ENCODE measurements at places on chromosomes 11 and 22.
A peak's percentile ranks its signal among the peaks of the same experiment; 100 is the strongest.

DNA sequence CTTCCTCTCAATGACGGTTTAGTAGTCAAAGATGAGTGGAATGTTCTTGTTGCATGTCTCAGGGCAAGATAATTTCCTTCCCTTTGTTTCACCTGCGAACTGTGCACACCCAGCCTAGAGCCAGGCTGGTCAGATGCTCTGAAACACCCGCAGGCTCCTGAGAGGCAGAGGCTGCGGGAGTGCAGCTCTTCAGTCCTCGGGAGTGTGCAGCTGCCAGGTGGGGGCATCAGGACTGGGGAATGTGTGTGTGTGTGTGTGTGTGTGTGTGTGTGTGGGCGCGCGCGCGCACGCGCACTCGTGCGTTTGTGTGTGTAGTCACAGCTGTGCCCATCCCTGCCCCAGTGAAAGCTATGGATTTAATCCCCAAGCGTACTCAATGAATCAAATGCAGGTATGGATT, 136.2 kb upstream of the NTM start:
- DNase-seq: no peak

DNA sequence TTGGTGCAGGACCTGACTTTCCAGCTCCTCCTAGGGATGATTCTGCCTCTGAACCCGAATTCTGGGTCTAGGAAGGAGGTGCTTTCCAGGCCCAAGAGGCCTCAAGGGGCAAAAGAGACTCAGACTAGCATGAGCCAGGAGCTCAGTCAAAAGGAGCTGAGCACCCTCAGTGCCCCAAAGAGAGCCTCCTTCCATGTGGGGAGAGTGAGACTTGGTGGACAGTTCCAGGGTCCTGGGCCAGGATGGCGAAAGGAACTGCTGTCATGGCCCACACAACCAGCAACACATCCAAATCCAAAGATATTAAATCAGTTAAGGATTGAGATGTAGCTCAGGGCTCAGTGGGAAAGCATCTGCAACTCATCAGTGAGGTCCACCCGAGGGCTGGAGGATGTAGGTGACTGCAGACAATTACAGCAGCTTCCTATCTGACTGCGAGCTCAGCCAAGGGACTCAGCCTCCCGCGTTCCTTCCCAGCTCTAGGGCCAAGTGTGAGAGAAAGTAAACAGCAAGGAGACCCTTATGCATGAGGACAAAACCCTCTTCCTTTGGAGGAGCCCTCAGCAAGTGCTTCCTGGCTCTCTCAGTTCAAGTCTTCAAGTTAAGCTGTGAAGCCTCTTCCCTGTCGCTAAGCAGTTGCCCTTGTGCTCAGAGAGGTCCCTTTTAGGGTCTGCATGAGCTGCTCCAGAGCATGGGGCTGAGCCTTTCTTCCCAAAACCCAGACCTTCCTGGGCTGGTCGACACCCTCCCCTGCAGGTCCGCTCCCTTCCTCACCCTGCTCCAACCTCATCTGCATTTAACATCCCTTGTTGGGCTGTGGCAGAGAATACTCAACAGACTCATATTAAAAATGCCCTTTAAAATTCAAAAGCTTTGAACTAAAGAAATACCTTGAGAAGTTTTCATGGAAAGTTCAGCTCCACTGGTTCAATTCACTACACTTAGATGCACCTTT, 35.8 kb downstream of the C11orf58 start:
- DNase-seq: no peak

DNA sequence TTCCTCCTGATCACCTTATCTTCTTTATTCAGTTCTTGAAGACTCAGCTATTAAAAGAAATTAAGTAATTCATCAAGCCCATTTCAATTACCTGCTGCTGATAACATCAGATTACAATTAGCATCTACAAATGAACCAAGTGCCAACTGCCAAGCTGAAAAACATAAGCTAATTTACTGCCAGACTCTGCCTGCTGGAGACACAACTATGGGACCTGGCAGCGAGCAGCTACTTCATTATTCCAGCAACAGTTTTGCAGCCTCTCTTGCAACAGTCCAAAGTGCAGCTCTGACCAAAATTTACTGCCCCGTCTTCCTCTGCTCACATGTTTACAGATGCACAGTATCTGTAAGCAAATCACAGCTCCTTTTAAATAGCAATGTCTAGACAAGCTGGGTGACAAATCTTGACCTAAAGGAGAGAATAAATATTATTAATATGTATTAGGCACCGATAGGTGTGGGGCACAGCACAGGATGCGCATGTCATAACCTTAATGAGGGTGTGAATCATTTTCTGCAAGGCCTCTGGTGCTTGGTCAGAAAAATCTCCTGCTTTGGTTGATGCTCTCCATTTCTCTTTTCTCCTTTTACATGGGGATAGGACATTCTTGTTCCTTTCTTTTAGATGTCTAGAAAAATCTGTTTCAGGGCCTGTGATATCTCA, 232.2 kb upstream of the PITPNB start:
- no peak for DNase-seq

DNA sequence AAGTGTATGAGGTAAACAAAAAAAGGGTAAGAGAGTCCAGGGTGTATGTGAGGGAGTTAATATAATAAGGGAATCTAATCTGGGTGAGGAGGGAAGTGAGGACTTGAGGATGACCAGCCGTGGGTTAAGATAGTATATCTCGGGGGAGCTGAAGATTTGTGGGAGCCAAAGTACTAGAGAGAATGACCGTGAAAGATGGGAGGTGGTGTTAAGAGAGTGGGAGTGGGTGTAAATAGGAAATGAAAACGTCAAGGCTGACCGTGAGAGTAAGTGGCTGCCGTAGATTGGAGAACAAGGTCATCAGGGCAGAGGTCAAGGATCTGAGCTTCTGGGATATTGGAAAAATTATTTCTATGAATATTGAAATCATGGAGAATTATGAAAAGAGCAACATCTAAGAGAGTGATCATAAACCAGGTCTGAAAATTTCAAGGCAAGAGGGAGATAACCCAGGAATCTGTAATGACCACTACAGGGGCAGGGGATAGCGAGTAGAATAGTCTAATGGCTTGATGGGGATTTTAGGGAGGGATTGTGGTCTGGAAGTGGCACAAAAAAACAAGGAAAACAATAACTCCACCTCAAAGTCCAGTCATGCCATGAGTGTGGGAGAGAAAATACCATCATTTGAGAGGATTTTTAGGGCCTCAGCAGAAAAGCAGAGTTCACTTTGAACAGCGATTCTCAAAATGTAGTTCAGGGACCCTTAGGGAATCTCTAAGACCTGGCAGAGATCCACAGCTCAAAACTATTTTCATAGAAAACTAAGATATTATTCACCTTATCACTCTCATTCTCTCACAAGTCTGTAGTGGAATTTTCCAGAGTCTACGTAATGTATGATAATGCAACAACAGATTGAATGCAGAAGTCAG, 72.0 kb downstream of the PRR5L start:
- DNase-seq: peak; percentile 44

- DNase-seq: no peak
These were observed 54.9 kb downstream of the CD82 start for GRCh38 chr11:44620328-44620725.

GRCh38 chr11:93895106-93895862, 44.9 kb upstream of the VSTM5 start:
- DNase-seq: peak; percentile 68

GRCh38 chr11:41320238-41320637, 139.2 kb downstream of the LRRC4C start:
- peak; percentile 39 for DNase-seq

DNA sequence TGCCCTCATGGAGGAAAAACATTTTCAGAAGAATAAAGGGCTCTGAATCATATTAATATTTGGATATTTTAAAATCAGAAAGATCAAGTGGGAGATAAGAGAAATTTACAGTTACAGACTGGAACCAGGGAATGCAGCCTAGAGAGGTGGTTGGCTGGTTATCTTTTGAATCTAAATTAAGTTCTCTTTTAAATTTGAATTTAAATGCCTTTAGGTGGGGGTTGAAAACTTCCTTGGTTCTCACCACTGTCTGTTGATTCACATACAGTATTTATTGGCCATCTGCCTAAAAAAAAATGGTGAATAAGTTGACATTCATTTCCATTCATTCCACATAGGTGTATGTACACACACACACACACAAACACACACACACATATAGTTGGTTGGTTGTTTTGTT, 35.7 kb upstream of the PTPRJ start:
- DNase-seq: peak; percentile 58

- DNase-seq: no peak
These were observed 74.4 kb downstream of the MS4A13 start for GRCh38 chr11:60589611-60590010.

DNA sequence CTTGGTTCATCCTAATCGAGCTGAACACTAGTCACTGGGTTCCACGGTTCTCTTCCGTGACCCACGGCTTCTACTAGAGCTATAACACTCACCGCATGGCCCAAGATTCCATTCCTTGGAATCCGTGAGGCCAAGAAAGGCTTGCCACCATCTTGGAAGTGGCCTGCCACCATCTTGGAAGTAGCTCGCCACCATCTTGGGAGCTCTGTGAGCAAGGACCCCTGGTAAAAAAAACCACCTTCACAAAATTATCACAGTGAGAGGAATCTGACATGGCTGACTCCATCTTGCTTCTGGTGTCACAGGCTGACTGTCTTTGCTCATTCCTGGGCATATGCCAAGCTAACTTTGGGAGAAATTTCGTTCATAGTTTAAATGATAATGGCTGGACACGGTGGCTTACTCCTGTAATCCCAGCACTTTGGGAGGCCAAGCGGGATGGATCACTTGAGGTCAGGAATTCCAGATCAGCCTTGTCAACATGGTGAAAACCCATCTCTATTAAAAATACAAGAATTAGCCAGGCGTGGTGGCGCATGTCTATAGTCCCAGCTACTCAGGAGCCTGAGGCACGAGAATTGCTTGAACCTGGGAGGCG, 18.9 kb upstream of the KCTD14 start:
- no peak for DNase-seq

GRCh38 chr11:133928628-133929059, 28.1 kb downstream of the IGSF9B start:
- no peak for DNase-seq

GRCh38 chr11:70440206-70440605, 41.9 kb downstream of the CTTN start:
- DNase-seq: no peak

GRCh38 chr11:10605941-10606381, 37.5 kb upstream of the LYVE1 start:
- peak; percentile 86 for DNase-seq

DNA sequence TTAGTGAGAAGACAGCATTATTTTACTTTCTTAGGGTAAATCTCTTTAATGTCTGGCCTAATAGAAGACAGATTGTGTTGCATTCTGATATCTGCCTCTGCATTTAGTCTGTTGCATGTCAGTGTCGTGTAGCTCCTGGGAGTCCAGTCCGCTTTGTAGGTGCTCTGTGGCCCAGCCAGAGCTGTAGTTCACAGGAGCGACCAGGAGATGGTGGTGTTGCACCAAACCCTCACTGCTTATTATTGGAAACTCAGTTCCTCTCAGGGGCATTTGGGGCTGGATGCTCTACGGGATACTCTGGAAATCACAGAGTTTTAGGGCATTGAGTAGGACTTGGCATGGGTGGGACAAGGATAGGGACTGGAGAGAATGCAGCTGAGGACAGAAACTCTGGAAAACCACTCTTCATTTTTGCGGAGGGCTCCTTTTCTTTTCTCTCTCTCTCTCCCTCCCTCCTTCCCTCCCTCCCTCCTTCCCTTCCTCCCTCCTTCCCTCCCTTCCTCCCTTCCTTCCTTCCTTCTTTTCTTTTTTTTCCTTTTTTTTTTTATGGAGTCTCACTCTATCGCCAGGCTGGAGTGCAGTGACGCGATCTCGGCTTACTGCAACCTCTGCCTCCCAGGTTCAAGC, 21.7 kb downstream of the MIAT start:
- peak; percentile 80 for DNase-seq

DNA sequence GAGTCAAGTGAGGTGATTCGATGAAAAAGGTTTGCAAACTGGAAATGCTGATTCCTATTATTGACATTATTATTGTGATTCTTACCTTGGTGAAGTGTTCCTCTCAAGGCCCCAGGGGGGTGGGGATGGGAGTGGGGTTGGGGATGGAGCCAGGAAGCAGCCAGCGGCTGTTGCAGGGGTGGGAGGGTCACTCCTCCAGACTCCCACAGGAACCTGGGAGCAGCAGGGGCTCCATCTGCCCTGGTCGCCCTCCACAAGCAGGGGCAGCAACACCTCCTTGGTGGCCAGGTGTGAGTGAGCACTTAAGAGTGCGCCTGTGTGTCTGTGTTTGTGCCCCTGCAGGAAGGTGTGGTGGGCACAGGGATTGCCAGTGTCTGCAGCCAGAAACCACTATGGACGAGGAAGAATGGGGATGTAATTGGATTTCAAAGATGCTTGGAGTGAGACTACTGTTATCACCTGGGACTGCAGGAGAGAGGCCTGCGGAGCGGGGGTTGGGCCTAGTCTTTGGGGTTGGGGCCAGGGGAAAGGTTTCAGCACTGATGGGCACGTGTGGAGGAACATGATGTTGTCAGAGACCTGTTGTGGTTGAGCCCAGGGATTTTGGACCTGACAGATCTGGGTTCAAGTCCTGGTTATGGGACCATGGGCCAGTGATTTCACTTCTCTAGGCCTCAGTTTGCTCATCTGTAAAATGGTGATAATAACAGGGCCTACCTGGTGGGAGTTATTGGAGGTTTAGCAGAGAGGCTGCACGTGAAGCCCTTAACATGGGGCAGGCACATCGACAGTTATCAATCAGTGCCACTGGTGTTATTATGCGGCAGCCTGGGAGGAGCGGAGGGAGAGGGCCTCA, 3.6 kb upstream of the TP53I11 start:
- no peak for DNase-seq

- DNase-seq: no peak
These were observed 26.6 kb upstream of the RELT start for GRCh38 chr11:73349633-73350032.

DNA sequence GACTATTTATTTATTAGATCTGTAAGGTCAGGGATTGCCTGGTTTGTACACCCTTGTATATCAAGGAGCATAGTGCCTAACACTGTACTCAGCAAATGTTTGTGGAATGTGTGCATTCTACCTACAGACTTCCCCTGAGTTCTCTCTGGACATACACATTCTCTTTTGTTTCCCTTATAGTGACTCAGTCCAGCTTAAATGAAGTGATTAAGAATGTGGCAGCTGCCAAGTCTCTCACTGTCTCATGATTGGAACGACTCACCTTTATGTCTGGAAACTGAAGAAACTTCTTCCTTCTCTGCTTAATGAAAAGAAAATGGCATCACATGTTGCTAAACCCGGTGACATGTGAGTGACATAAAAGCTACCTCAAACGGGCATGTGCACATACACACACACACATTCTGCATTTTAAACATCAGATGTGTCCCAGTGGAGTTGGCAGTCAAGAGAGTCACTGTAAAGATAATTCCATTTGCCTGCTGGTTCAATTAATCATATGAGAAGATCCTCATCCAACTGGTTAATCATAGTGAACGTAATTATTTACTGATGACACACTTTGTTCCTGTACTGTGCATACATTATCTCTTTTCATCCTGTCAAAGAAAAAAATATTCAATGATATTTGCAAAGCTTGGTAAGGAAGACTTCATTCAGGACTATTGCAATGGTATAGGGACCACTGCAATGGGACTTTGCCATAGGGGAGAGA, 42.8 kb downstream of the GLYAT start:
- DNase-seq: no peak

All from fibroblast of skin of back (primary cell).